ENCODE measurements at places on chromosomes 1 and 21.

DNA sequence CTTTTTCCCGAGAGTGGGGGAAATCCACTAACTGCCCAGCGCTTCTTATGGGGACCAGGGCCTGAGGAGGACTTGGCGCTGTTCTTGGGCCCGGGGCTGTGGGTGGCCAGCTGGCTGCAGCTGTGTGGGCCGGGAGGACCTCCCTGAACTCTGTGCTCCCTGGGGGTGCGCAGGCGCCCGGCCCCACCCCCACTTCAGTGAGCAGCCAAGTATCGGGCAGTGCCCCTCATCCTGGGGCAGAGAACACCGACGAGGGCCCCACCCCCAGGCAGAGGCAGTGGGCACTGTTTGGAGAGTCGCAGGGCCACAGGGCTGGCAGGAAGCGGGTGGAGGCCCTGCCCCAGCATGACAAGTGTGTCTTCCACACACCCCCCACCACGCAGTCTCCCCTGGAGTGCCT is 32.5 kb upstream of the SLC19A1 start:
- DNase-seq: peak; percentile 43

- DNase-seq: no peak
Observed at GRCh38 chr1:198701766-198702539, 63.1 kb downstream of the PTPRC start.

DNA sequence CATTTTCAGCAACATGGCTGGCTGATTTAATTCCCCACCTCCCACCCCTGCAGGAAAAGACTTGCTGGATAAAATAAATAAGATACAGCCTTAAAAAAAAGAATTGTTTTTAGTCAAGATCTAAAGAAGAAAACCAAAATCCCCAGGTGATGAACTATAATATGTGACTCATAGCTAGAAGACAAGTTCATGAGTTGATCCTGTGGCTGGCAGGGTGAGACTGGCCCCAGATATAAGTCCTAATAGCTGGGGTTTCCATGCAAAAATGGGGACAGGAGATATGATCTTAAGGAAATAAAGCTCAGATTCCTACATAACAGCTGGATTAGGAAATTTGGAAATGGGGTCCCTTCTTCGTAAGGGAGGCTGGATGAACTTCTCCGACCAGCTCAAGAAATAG is 21.9 kb upstream of the RGSL1 start:
- DNase-seq: no peak

- no peak for DNase-seq
Observed at GRCh38 chr1:97170300-97170699, 448.7 kb downstream of the PTBP2 start.

- no peak for DNase-seq
Observed at GRCh38 chr1:1627261-1627828, 4.6 kb upstream of the MMP23B start.

DNA sequence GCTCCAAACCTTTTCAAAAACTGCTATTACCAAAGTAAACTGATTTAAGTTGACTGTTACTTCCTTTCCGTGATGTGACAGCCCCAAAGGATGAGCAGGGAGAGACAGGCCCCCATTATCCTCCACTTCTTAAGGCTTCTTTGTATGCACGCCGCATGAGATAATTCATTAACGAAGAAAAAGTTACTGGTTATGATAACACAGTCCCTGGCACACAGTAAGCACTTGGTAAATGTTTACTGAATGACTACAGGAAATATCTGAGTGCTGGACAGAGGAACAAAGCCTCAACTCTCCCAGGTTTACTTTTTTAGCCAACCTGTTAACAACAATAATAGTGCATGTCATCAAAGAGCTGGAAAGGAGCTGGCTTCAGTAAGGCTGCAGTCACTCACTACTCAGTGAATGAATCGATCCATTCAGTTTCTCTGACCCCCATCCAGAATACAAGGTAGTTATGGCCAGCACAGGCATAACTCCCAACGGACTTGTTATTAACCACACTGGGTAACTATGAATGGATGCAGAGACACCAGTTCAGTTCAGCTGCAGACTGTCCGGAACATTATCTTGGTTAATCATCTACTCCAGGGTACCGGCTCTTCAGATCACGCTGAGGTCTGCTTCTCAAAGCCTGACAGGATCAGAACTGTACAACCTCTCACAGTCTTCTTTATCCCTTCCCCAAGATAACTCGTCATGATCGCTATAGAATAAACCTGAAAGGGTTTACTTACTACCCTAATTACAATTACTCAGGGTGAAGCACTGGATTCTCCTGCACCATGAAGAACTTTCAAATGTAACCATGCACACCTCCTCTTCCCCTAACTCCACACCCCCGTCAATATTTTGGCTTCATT is 58.3 kb downstream of the TGFBR3 start:
- DNase-seq: no peak

GRCh38 chr1:208818770-208819445 is 574.7 kb upstream of the PLXNA2 start:
- DNase-seq: no peak

DNA sequence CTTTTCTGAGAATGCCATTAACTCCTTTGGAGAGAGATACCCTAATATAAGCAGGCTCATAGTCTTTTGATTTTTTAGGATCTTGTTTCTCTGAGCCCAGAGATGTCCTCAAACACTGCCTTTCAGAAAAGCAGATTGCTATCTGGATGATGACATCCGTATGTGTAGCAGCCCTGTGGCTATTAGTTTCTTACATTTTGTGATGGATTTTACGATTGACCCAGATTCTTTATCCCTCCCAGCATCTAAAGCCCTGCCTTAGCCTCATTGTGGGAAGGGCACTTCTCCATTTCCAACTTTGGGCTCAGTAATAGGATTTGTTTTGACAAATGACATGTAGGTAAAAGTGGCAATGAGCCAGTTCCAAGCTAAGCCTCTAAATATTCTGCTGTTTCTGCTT is 300.3 kb downstream of the TTLL7 start:
- DNase-seq: no peak

DNA sequence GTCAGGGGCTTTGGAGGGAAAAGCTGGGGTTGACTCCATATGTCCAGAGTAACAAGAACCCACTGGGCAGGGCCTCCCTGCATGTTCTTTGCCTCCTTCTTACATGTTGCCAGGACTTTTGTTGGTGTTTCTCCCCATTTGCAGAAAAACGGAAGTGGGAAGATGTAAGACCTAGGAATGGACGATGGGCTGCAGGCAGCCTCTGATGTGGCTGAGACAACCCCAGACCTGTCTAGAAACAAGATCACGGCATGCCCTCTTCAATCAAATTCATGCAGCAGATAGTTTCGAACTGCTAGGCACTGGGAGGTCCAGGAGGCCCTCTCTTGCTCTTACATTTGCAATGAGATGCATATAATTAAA is 3.4 kb downstream of the FAM43B start:
- DNase-seq: no peak

GRCh38 chr1:198667807-198668206 is 29.0 kb downstream of the PTPRC start:
- DNase-seq: no peak

GRCh38 chr1:27090911-27091310 is 64.0 kb downstream of the SLC9A1 start:
- DNase-seq: no peak

DNA sequence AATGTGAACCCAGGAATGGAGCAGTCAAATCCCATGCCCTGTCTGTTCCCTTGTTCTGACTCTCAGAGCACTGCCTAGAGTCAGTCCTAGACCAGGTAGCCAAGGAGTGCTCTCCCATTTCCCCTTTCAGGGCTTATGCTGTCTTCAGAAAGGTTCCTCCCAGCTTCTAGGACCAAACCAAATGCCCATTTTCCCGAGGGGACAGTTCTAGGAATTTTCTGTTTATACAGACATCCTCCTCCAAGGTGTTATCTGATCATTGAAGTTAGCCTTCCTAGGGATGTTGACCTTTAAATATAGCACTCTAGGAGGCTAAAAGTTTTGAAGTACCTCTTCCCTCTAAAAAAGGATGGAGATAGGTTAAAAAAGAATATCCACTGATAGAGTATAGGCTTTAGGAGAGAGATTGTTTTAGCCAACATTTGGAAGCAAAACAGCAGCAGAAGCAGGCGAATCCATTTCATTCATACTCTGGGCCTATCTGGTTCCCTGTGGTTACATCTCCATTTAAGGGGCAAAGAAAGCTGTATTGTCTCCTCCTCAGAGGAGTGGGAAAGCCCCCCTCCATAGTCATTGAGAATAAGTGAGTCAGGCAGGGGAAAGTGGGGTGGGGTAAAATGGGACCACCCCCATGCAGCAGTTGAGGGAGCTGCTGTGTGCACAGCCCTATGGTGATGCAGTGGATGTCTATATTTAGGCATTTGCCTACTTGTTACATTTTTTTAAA is 126.5 kb downstream of the SPATA46 start:
- DNase-seq: no peak

DNA sequence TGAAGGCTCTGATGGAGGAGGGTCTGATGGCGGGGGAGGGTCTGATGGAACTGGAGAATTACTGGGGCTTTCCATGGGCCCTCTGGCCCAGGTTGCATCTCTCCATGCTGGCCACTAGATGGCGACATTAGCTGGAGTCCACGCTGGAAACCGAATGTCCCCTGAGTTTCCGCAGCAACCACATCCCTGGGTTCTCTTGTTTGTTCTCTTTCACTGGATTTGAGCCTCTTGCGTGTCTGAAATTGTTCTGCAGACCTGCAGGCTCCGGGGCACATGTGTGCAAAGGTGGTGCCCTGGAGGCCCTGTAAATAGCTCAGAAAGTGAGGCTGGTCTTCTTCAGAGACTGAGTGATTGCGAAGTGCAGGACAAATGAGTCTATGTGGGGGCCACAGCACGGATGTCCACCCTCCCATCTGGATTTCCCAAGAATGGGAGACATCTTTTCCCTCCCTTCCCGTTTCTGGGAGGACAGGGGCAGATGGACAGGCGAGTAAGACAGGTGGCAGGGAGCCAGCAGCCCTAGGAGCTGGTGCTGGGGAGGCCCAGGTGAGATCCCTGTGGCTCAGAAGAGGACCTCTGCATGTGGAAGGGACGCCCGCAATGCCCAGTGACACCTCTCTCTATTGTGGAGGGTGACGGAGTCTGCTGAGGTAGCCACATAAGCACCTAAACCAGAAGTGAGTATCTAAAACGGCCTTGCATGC is 73.2 kb upstream of the ABCG1 start:
- DNase-seq: peak; percentile 73

DNA sequence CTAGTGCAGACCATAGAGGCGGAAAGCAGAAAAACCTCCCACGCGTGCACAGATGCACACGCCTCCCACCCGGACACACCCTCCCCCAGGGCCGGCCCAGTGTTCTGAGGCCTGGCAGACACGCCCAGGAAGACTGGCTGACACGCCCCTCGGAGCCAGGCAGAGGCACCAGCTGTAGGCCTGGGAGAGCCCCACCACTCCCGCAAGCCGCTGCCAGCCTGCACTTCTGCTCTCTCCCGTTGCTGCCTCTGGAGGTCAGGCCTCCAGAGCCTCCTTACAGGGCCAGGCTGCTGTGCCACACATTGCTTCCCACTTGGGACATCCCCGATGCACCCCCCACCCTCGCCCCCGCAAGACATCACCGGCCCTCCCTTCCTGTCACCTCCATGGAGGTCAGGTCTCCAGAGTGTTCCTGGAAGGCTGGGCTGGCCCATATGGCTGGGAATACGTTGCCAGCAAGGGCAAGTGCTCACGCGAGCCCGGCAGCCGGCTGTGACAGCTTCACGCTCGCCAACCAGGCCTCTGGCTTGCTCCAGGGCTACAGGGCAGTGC is 40.4 kb downstream of the CASZ1 start:
- peak; percentile 60 for DNase-seq

GRCh38 chr21:35220301-35220700 is 171.2 kb upstream of the RUNX1 start:
- DNase-seq: no peak

Measured in ecto neural progenitor cell (in vitro differentiated cells).